ENCODE measurements at places on chromosomes 7 and 10. TPM values are rescaled to one million over a fixed set of nuclear protein-coding genes. Genes with fewer than 3 reads are reported as not detected.

DNA sequence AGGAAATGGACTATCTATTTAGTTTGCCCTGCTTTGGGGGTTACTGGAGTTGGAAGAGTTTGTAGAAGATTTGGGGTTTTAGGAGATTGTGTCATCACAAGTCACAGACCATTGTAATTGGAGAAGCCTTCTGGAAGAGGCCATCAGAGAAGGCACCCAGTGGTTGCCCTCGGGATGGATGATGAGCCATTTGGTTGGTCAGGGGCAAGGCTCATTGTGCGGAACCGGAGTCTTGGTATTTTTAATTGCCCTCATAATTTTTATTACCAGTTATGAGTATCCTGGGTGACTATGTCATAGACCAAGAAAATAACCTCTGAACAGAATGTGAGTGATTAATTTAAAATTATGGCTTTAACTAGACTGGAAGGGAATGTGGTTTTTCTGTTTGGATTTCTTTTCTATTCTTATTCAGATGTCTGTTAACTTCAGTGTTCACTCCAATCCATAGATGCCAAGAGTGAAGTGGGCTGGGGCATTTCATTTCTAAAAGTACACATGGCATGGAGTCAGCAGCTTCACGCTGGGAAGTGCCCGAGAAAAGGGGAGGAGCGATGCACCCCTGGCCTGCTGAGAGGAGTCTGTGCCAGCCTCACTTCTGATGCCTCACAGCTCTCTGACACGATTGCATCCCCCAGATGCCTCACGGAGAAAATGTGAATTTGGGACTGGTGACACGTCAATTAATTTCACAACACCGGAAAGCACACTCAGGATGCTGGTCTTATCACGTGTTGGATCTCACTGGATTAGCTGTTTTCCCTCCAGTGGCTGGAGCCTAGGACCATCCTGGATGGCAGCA lies 225.6 kb upstream of the IGFBP3 start:
- no peak overlapping the region for H3K4me3 ChIP-seq
- no peaks in the 10 kb centered on the region for H3K36me3 ChIP-seq
- peaks cover 8% of the 10 kb centered on the region for H3K4me1 ChIP-seq

GRCh38 chr7:91550931-91551330 lies 286.7 kb downstream of the FZD1 start:
- no peaks in the 10 kb centered on the region for H3K4me1 ChIP-seq
- H3K36me3 ChIP-seq = no peaks in the 10 kb centered on the region
- H3K27me3 ChIP-seq = no peaks in the 10 kb centered on the region
- no peak overlapping the region for H3K27ac ChIP-seq

GRCh38 chr7:81669476-81670105 lies 100.3 kb downstream of the HGF start:
- H3K36me3 ChIP-seq = no peaks in the 10 kb centered on the region
- ATAC-seq = no peak
- no peaks in the 10 kb centered on the region for H3K27me3 ChIP-seq
- H3K27ac ChIP-seq = no peak overlapping the region
- no peaks in the 10 kb centered on the region for H3K4me1 ChIP-seq

DNA sequence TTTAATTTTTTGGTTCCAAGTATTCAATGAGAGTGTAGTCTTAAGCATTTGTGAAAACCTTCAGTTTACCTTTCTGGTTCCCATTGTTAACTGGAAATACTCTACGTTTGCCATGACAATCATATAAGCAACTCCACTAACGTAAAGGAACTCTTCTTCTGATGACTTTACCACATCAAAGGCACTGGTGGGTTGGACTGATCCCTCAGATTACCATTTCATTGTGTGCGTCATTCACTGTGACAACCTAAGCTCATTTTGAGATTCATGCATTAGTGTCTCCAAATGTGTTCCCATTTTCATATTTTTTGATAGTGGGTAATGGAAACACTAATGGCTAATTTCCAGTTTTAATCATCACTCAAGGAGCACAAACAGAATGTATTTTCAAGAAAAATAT lies 119.9 kb upstream of the COL1A2 start:
- no peaks in the 10 kb centered on the region for H3K4me1 ChIP-seq
- no peak overlapping the region for H3K27ac ChIP-seq
- no peaks in the 10 kb centered on the region for H3K27me3 ChIP-seq
- no peak for ATAC-seq

GRCh38 chr7:5692845-5693278 lies 88.6 kb downstream of the RNF216 start:
- ATAC-seq = no peak
- H3K4me3 ChIP-seq = peak overlapping the region; percentile 55
- no peaks in the 10 kb centered on the region for H3K36me3 ChIP-seq

GRCh38 chr7:89247207-89247606 lies 451.7 kb upstream of the TEX47 start:
- no peaks in the 10 kb centered on the region for H3K27me3 ChIP-seq
- no peak for ATAC-seq
- H3K4me1 ChIP-seq = no peaks in the 10 kb centered on the region
- no peak overlapping the region for H3K4me3 ChIP-seq

GRCh38 chr7:30974605-30975255 lies 11.0 kb downstream of the GHRHR start:
- no peak overlapping the region for H3K27ac ChIP-seq
- H3K27me3 ChIP-seq = peaks cover 16% of the 10 kb centered on the region
- peak; percentile 63 for ATAC-seq
- no peaks in the 10 kb centered on the region for H3K36me3 ChIP-seq
- no peak overlapping the region for H3K4me3 ChIP-seq

DNA sequence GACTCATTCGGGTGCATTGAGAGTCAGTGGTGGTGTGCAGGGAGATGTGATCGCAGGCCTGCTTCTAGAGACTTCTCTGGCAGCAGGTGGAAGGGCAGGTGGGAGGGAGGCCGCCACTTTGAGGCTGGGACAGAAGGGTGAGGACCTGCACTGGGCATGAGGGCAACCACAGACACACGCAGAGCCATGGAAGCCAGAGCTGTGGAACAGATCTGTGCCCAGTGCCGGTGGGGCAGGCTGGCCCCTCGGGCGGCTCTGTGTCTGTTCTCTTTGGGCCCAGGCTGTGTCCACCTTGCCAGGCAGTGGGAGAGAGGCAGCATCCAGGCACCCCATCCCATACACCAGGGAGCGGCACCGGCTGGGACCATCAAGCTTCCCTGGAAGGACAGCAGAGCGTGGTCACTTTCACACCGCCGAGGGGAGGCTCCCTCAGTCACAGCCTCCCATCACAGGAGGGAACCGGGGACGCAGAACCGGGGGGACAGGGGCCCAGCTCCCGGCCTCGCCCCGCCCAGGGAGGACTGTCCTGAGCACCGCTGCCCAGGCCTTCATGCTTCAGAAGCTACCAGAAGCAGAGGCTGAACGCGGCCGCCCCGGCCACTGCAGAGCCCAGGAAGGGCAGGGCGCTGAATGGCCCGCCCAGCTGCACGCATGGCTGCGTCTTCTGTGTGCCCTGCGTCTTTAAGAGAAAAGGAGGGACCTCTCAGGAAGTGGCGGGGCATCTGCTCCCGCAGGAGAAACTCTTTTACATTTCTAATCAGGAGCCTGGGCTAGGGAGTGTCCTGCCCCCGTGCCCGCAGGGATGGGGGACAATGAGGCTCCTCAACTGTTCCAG lies 32.1 kb downstream of the EN2 start:
- H3K4me3 ChIP-seq = peak overlapping the region; percentile 53
- peaks cover 20% of the 10 kb centered on the region for H3K4me1 ChIP-seq
- ATAC-seq = peak; percentile 28
- no peaks in the 10 kb centered on the region for H3K36me3 ChIP-seq
- no peak overlapping the region for H3K27ac ChIP-seq

Gene SH2B2
- total RNA-seq = 2.8 TPM

Gene DYNC1I1
- 23.8 TPM for total RNA-seq

Gene ZNF862
- total RNA-seq = 17.3 TPM

Gene HOXA4
- total RNA-seq = 8.6 TPM

Gene HTR7
- 7.9 TPM for total RNA-seq
